ENCODE measurements at places on chromosomes 7 and 10. TPM values are rescaled to one million over a fixed set of nuclear protein-coding genes. Genes with fewer than 3 reads are reported as not detected.

APBB1IP gene
- 2.5 TPM for total RNA-seq

DYDC2 gene
- not detected for total RNA-seq

DNA sequence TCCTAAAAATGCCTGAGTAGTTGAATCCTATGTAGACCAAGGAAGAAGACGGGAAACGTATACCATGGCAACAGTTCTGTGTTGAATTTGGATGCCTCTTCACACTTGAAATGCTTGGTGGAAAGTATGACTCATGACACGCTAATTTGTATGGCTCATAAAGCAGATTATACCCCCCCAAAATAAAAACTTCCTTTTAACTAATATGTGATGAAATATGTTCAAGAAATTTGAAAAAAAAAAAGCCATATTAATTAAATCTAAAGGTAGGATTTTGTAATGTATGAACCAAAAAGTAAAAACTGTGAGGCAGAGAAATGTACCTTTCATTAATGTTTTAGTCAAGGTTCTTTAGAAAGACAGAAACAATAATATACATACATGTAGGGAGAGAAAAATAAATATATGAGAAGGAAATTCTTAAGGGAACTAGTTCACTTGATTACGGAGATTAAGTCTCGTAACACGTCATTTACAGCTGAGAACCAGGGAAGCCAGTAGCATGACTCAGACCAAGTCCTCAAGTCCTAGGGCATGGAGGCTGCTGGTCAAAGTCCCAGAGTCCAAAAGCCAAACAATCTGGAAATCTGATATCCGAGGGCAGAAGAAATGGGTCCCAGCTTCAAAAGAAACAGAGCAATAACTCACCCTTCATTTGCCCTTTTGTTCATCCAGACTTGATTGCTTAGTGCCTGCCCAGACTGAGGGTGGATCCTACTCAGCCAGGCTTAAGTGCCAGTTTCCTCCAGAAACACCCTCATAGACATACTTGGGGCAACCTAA lies 485.1 kb downstream of the SEMA3D start:
- H3K27ac ChIP-seq, result no peak overlapping the region
- H3K4me1 ChIP-seq, result no peaks in the 10 kb centered on the region
- DNase-seq, result no peak
- no peaks in the 10 kb centered on the region for H3K27me3 ChIP-seq
- no peaks in the 10 kb centered on the region for H3K36me3 ChIP-seq

GRCh38 chr7:74572301-74572979 lies 85.1 kb upstream of the GTF2I start:
- no peaks in the 10 kb centered on the region for H3K27me3 ChIP-seq
- H3K4me1 ChIP-seq, result peaks cover 37% of the 10 kb centered on the region
- H3K27ac ChIP-seq, result peak overlapping the region; percentile 95
- DNase-seq, result peak; percentile 65

GRCh38 chr7:82441669-82442478 lies 1.7 kb downstream of the CACNA2D1 start:
- DNase-seq, result no peak
- H3K36me3 ChIP-seq, result no peaks in the 10 kb centered on the region
- peaks cover 4% of the 10 kb centered on the region for H3K4me1 ChIP-seq
- H3K27me3 ChIP-seq, result no peaks in the 10 kb centered on the region
- H3K4me3 ChIP-seq, result no peak overlapping the region
- no peak overlapping the region for H3K27ac ChIP-seq

DNA sequence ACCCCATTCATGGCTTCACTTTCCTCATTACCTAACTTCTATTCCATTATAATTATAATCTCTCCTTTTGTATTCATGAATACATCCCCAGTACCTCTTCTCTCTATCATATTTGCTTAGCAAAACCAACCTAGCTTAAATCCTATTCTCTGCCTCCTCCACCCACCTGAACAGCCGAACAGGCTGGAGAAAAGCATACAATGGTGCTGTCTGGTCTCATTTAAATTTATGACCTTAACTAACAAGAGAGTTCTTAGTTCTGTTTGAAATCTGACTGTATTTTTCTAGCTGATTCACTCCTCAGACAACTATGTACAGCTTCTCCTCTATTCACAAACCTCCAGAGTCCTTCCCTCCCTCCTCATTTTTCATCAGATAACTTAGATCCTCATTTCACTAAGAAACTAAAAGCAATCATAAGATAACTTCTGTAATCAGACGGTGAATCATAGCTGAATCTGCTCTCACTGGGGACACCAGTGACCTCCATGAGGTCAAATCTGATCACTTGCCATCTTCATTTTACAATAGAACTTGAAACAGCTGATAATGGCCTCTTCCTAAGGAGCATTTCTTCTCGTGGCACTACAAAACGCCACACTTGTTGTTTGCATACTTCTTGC lies 233.9 kb upstream of the AOAH start:
- no peaks in the 10 kb centered on the region for H3K36me3 ChIP-seq
- no peak overlapping the region for H3K27ac ChIP-seq
- DNase-seq, result no peak
- H3K4me1 ChIP-seq, result peaks cover 13% of the 10 kb centered on the region

DNA sequence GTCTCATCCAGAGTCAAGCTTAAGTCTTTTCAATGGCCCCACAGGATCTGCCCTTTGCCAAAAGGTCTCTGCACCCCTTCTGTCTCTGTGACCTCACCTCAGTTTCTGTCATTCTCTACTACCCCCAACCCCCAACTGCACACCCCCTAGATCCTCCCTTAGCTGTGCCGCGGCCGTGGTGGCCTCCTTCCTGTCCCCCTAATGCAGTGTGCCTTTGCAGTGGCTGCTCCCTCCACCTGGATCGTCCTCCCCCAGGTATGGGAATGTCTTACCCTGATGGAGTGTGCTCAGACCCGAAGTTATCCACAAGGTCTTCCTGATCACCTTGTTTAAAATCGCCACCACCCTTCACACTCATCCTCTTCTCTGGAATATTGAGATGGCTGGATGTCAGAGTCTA lies 9.6 kb downstream of the FGF8 start:
- no peaks in the 10 kb centered on the region for H3K4me1 ChIP-seq
- H3K27ac ChIP-seq, result no peak overlapping the region
- no peak for DNase-seq
- no peak overlapping the region for H3K4me3 ChIP-seq
- H3K27me3 ChIP-seq, result no peaks in the 10 kb centered on the region

DNA sequence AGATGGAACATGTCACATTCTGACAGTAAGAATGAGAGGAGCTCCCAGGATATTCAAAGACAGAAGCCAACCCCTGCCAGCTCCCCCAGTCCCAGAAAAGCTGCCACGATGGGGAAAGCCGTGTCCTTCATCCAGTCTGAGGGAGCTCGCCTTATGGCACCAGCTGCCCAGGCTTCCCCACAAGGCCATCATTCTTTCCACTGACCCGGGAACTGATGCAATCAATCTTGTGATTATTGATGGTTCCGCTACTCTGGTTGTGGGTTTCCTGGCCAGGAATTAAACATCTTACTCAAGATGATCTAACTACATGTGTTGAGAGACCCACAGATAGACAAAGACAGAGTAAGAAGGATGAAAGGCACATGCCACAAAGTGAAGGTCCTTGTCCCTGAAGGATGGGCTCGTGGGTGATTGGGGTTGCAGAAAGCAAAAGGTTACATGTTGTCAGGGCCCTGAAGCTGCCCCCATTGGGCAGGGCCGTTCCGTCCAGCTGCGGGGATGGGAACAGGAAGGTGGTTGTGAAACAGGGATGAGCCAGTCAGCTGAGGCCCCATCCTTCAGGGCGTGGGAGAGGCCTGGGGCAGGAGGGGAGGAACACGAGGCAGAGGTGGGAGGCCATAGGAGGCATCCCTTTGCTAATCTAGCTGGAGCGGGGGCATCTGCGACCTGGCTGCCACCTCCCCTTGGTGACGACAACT lies 127.6 kb downstream of the OAT start:
- H3K36me3 ChIP-seq, result no peaks in the 10 kb centered on the region
- peak; percentile 16 for DNase-seq
- no peak overlapping the region for H3K27ac ChIP-seq
- H3K27me3 ChIP-seq, result no peaks in the 10 kb centered on the region
- H3K4me3 ChIP-seq, result no peak overlapping the region
- H3K4me1 ChIP-seq, result no peaks in the 10 kb centered on the region

DNA sequence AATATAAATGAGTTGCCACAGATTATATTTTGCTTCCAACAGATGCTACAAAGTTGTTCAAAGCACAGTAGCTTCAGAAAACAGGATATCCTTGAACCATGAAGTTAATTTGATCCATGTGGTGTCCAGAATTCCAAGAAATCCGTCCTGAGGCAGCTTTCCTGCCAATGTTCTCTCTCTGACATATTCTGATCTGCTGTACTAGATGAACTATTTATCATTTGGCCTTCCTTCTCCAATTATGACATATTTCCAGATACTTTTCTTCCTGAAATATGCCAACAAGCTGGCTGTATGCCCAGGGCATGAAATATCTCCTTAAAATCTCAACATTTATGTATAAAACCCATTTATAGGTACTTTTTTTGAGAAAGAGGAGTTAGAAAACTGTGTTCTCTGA lies 141.1 kb downstream of the SPAG6 start:
- no peak overlapping the region for H3K4me3 ChIP-seq
- H3K27me3 ChIP-seq, result no peaks in the 10 kb centered on the region
- no peaks in the 10 kb centered on the region for H3K36me3 ChIP-seq
- H3K4me1 ChIP-seq, result no peaks in the 10 kb centered on the region
- DNase-seq, result no peak
- no peak overlapping the region for H3K27ac ChIP-seq

GRCh38 chr10:59587083-59587755 lies 122.4 kb downstream of the SLC16A9 start:
- H3K27ac ChIP-seq, result no peak overlapping the region
- no peaks in the 10 kb centered on the region for H3K4me1 ChIP-seq
- H3K4me3 ChIP-seq, result no peak overlapping the region
- H3K27me3 ChIP-seq, result no peaks in the 10 kb centered on the region
- no peak for DNase-seq
- H3K36me3 ChIP-seq, result no peaks in the 10 kb centered on the region

DNA sequence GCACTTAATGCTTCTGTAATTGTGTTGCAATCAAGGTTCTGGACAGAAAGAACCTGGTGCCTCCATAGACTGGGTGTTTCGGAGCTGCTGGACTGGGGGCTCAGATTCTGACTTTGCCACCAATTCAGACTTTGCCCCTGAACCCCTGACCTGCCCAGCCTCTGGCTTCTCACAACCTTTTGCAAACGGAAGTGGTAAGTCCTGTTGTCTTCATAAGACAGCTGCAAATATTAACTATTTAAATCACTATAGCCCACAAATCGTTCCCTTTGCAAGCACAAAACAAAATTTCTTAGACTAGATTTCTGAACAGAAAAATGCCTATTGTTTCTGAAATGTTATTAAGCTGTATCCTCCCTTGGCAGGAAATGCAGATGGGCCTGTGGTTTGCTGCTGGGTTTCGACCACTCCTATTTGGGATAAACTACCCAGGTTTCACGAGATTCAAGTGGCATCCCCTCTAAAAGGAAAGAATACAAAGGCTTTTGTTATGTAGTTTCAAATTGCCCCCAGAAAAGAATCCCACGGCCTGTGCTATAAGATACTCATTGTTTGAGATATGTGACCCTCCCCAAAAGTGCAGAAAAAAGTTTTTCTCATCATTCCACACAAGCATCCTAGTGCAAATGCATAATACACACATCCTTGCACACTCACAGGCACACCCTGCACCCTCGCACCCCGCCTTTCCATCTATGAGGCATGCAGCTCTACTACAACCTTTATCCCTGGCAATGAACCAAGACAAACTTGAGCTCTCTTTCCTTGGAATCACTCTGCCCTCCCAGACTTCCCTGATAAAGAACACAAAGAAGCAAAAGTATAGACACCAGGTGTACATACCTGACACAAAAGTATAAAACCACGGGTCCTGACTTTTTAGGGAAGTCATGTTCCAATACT lies 209.1 kb downstream of the PRPF18 start:
- H3K36me3 ChIP-seq, result no peaks in the 10 kb centered on the region
- no peak overlapping the region for H3K4me3 ChIP-seq
- H3K27ac ChIP-seq, result no peak overlapping the region
- no peak for DNase-seq
- no peaks in the 10 kb centered on the region for H3K4me1 ChIP-seq
- H3K27me3 ChIP-seq, result no peaks in the 10 kb centered on the region

Data from thyroid gland (tissue), 4 donors.